ENCODE measurements at places on chromosomes 4 and X.

- DNase-seq, result peak; percentile 74
These were observed at the start of gene ERVMER34-1 for GRCh38 chr4:52750819-52751486. ERVMER34-1 (minus strand) TSS chr4:52751425; CDS start chr4:52745520, 5,905 bp downstream.

GRCh38 chr4:41268721-41269517, 12.2 kb downstream of the UCHL1 start:
- no peak for DNase-seq

- DNase-seq, result no peak
These were observed 166.8 kb downstream of the AFAP1 start for GRCh38 chr4:7772711-7773385.

DNA sequence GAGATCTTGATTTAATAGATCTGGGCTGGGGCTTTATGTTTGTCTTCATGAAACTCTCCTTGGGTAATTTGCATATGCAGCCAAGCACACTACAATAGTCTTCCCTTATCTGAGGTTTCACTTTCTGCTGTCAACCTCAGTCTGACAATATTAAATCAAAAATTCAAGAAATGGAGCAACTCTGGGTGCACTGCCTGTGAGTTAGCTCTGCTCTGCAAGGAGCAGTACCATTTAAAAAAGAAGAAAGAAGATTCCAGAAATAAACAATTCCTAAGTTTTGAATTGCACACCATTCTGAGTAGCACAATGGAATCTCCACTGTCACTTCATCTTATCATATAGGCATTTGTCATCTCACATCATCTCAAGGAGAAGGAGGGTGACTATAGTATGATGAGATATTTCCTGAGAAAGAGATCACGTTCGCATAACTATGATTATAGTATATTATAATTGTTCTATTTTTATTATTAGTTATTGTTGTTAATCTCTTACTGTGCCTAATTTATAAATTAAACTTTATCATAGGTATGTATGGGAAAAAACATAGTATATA, 9.4 kb downstream of the FNIP2 start:
- DNase-seq, result no peak

GRCh38 chr4:17587094-17587822, 10.3 kb downstream of the LAP3 start:
- DNase-seq, result peak; percentile 28

DNA sequence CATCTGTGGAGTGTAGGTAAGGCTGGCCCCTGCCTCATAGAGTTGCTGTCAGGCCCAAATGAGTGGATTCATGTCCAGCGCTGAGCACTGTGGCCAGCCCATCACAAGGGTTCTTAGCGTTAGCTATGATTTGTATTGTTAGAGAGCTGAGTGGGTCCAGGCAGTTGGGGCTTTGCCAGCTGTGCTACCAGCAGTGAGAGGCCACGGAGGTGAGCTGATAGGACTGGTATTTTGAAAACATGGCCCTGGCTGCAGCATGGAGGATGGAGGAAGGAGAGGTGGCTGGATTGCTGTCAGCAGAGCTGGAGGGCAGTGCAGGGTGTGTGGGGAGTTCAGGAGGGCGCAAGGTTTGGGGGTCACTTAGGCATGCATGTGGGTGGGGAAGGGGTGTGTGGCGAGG, 69.8 kb downstream of the PSAPL1 start:
- no peak for DNase-seq

DNA sequence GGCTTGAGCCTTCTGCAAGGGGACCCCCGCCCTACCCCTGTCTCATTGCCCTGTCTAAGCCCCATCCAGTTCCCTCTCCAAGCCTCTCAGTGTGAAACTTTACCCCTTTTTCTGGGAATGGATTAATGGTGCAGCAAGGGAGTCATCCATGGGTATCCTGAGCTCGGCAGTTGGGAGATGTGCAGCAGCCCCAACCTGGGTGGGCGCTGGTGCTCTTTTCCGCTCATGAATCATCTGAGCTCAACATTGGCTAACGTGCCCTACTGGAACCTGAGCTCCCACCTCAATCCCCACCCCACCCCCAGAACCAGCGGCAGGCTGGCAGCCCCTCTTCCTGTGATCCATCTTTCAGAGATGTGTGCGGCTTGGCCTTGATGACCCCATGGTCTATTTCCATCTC, 130.3 kb upstream of the MSX1 start:
- DNase-seq, result no peak

DNA sequence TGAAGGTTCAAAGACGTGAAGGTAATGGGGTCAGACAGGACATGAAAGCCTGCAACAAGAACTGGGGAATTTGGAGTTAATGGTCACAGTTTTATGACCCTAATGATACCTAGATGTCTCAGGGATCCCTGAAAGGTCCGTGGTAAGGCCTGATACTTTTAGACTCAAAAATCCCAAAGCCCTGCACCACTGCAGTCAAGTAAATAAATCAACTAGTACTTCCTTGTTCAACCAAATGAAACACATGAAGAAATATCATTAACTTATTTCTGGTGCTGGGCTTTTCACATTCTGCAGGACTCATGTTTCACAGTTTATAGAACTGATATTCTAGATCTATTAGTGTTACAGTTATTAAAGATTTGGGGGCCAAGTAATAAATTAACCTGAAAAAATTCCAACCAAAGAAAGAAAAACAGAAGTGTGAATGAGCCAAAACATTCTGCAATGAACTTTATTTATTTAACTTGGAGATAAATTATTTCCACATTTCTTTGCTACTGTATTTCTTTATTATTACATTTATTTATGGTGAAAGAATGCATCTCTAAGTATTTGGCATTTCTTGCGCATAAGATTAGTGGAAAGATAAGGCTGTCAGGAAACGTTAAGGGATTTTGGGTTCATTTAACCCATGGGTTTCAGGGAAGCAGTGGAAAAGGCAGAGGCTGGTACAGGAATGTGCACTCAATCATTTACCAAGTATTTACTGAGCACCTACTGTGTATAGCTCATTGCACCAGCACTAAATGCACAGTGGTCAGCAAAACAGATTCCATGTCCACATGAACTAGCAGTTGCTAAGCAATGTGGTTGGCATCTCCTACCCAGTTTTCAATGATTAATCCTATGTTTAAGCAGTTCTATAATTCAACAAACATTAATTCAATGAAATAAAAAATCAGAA, 8.7 kb downstream of the WDFY3 start:
- DNase-seq, result no peak

DNA sequence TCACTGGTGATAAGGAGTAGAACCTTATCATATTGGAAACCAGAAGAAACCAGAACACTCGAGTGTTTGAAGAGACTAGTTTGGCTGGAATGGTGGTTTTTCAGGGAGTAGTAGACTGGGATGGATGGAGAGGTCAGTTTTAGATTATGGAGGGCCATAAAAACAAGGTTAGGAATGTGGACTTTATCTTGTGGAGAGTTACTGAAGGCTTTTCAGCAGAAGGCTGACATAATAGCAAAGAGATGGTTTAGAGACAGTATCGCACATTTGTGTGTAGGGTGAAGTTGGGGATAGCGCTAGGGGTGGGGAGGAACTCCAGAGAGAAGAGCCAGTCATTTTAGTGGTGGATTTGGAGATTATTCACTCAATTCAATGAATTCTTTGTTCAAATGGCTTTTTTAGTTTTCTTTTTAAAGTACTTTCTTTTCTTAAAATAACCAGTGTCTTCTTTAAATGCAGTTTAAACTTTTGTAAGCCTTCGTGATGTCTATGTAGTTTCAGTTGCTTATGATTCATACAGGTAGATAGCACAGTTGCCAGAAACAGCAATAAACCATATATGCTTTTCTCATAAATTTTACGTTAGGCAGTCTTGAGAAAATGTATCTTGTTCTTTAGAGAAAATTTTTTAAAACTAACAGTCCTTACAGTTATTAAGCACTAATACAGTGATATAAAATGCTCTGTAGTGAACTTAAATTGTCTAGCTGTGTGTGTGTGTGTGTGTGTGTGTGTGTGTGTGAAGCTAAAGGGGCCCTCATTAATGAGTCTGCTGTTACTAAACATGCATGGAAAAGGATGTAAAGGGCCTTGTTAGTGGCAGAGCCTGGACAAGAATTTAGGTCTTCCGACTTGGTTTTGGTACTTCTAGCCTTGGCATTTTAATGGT, 3.8 kb downstream of the ARHGAP10 start:
- peak; percentile 27 for DNase-seq

GRCh38 chr4:45063696-45064095, 337.3 kb upstream of the GNPDA2 start:
- DNase-seq, result peak; percentile 61

- no peak for DNase-seq
These were observed 529.7 kb upstream of the RPS6KA3 start for GRCh38 chrX:20796450-20796849.

DNA sequence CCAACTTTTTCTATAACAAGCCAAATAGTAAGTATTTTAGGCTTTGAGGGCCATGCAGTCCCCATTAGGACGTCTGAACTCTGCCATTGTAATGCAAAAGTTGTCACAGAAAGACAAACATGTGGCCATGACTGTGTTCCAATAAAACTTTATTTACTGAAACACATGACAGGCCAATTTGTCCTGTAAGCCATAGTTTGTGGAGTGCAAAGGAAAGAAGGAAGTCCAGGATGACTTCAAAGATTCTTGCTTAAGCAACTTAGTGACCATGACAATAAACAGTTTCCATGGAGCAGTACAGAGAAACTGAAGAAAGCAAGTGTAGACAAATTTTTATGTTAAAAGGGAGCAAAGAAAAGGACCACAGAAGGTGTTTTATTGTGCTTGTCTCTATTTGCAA, 35.0 kb upstream of the MYOZ2 start:
- no peak for DNase-seq

DNA sequence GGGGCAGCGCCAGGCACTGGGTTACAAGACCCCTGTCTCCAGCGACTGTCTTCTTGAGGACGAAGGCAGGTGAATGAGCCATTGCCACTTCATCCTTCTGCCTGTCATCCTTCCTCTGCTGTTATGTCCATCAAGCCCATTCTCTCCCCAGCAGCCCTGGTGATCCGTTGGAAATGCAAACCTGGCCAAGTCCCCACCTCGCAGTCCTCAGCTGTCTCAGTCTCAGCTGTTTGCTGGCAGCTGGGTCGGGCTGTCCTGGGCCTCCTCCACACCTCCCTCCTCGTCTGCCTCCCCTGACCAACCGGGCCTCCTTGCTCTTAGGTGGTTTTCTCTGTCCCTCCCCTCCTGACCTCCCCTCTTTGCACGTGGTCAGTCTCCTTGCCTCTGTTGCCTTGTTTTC, 38.0 kb downstream of the PTTG2 start:
- no peak for DNase-seq

All from eye (tissue), 1 donor.